ENCODE measurements at places on chromosomes 7 and 10.

- peaks cover 48% of the 10 kb centered on the region for H3K4me1 ChIP-seq
- peak; percentile 51 for DNase-seq
- no peaks in the 10 kb centered on the region for H3K27me3 ChIP-seq
- H3K27ac ChIP-seq: peak overlapping the region; percentile 97
- H3K4me3 ChIP-seq: peak overlapping the region; percentile 99
- peaks cover 3% of the 10 kb centered on the region for H3K36me3 ChIP-seq
These were observed 581 bp downstream of the PTPRZ1 start for GRCh38 chr7:121873289-121874194.

- no peak overlapping the region for H3K27ac ChIP-seq
- H3K4me1 ChIP-seq: peaks cover 13% of the 10 kb centered on the region
- no peak overlapping the region for H3K4me3 ChIP-seq
- H3K36me3 ChIP-seq: peaks cover 8% of the 10 kb centered on the region
- peaks cover 11% of the 10 kb centered on the region for H3K27me3 ChIP-seq
- DNase-seq: no peak
These were observed 10.5 kb upstream of the PPIF start for GRCh38 chr10:79336739-79337138.

GRCh38 chr10:11742009-11742778 lies at the start of gene ECHDC3:
TSS of gene ECHDC3 (plus strand) at chr10:11742382. CDS start at chr10:11742577, 195 bp downstream.
- H3K27ac ChIP-seq: peak within 1 kb of the TSS; percentile 50
- H3K36me3 ChIP-seq: peaks cover 26% of the 10 kb centered on the region
- H3K27me3 ChIP-seq: peaks cover 42% of the 10 kb centered on the region
- DNase-seq: peak; percentile 70
- H3K4me3 ChIP-seq: peak within 1 kb of the TSS; percentile 57

- no peak overlapping the region for H3K27ac ChIP-seq
- peaks cover 12% of the 10 kb centered on the region for H3K4me1 ChIP-seq
- no peak for DNase-seq
- H3K36me3 ChIP-seq: peaks cover 8% of the 10 kb centered on the region
- H3K4me3 ChIP-seq: no peak overlapping the region
These were observed 33.1 kb downstream of the RCC1L start for GRCh38 chr7:75040512-75040911.

GRCh38 chr7:129665013-129665401 lies 53.5 kb downstream of the NRF1 start:
- H3K36me3 ChIP-seq: peaks cover 34% of the 10 kb centered on the region
- no peaks in the 10 kb centered on the region for H3K27me3 ChIP-seq
- peak; percentile 70 for DNase-seq
- no peak overlapping the region for H3K4me3 ChIP-seq
- peak overlapping the region; percentile 81 for H3K27ac ChIP-seq
- H3K4me1 ChIP-seq: peaks cover 11% of the 10 kb centered on the region

GRCh38 chr7:143383642-143383957 lies 2.5 kb downstream of the ZYX start:
- DNase-seq: no peak
- peaks cover 26% of the 10 kb centered on the region for H3K4me1 ChIP-seq
- H3K4me3 ChIP-seq: 0 out of 2 replicates have a peak overlapping the region, but pooled peaks have one; percentile 72
- H3K36me3 ChIP-seq: peaks cover 7% of the 10 kb centered on the region
- no peak overlapping the region for H3K27ac ChIP-seq

DNA sequence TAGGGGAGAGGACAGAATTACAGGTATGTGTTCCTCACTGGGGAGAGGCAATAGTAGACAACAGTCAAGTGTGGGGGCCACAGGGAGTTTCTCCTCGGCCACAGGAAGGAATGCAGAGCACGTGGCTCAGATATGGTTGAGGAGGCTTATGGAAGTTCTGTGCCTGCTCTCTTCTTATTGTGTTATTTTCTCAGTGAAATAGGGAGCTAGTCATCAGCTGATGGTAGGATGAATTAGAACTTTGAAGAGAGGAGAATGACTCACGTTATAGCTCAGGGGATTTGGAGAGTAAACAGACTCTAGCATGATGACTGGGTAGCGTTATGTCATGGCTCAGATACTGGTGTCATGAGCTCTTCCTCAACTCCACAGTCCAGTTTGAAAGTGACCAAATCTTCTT lies 308.3 kb upstream of the IGFBP3 start:
- no peak overlapping the region for H3K27ac ChIP-seq
- H3K4me3 ChIP-seq: no peak overlapping the region
- H3K36me3 ChIP-seq: no peaks in the 10 kb centered on the region
- H3K27me3 ChIP-seq: no peaks in the 10 kb centered on the region
- peaks cover 6% of the 10 kb centered on the region for H3K4me1 ChIP-seq

DNA sequence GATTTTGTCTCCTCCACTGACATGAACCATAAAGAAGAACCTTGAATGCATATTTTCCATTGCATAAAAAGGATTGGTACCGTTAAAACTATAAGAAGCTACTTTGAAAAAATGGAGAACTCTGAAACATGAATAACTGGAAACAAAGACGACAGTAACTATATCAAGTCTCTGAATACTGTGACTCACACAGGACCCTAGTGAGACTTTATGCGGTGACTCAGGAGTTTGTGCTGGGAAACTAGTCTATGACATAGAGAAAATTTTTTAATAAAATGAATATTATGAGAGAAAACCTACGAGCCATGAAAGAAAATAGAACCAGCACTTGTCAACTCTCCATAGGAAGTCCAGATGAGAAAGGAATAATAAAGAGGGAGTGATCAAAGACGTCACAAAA lies 339.9 kb upstream of the ADARB2 start:
- H3K27me3 ChIP-seq: no peaks in the 10 kb centered on the region
- H3K27ac ChIP-seq: no peak overlapping the region
- no peaks in the 10 kb centered on the region for H3K4me1 ChIP-seq
- no peak for DNase-seq
- no peaks in the 10 kb centered on the region for H3K36me3 ChIP-seq

DNA sequence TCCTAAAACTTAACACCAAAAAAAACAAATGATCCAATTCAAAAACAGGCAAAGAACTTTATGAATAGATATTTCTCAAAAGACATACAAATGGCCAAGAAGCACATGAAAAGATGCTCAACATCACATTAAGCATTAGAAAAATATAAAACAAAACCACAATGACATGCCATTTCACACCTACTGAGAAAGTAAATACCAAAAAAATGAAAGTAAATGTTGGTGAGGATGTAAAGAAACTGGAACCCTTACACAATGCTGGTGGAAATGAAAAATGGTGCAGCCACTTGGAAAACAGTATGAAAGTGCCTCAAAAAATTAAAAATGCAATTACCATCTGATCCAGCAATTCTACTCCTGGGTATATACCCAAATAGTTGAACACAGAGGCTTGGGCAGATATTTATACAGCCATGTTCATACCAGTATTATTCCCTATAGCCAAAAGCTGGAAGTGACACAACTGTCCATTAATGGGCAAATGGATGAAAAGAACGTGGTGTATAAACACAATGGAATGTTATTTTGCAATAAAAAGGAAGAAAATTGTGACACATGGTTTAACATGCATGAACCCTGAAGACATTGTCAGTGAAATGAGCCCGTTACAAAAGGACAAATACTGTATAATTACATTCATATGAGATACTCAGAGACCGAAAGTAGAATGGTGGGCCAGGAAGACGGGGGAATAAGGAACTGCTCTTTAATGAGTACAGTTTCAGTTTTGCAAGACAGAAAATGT lies 89.0 kb downstream of the JMJD1C start:
- H3K27ac ChIP-seq: no peak overlapping the region
- no peaks in the 10 kb centered on the region for H3K27me3 ChIP-seq
- no peak overlapping the region for H3K4me3 ChIP-seq
- H3K4me1 ChIP-seq: peaks cover 9% of the 10 kb centered on the region
- H3K36me3 ChIP-seq: peaks cover 7% of the 10 kb centered on the region

DNA sequence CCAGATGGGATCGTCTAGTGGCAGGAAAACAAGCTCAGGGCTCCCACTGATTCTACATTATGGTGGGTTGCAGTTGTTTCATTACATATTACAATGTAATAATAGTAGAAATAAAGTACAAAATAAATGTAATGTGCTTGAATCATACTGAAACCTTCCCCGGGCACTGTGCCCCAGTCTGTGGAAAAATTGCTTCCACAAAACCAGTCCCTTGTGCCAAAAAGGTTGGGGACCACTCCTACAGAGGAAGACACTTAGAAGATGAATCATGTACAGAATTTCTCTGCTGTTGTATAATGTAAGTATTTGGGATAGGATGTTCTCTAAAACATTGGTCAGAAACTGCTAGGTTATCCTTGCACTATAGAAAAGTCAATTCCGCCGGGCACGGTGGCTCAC lies 11.3 kb upstream of the PHYH start:
- H3K4me3 ChIP-seq: no peak overlapping the region
- no peak overlapping the region for H3K27ac ChIP-seq
- peaks cover 12% of the 10 kb centered on the region for H3K4me1 ChIP-seq
- no peaks in the 10 kb centered on the region for H3K27me3 ChIP-seq
- DNase-seq: no peak

- H3K36me3 ChIP-seq: peaks cover 4% of the 10 kb centered on the region
- no peak for DNase-seq
- H3K27me3 ChIP-seq: no peaks in the 10 kb centered on the region
These were observed 57.9 kb downstream of the DNAJB9 start for GRCh38 chr7:108627476-108628051.

- H3K4me1 ChIP-seq: peaks cover 8% of the 10 kb centered on the region
- H3K27me3 ChIP-seq: no peaks in the 10 kb centered on the region
- H3K27ac ChIP-seq: no peak overlapping the region
- H3K36me3 ChIP-seq: no peaks in the 10 kb centered on the region
These were observed 106.6 kb upstream of the COL1A2 start for GRCh38 chr7:94288096-94288495.

DNA sequence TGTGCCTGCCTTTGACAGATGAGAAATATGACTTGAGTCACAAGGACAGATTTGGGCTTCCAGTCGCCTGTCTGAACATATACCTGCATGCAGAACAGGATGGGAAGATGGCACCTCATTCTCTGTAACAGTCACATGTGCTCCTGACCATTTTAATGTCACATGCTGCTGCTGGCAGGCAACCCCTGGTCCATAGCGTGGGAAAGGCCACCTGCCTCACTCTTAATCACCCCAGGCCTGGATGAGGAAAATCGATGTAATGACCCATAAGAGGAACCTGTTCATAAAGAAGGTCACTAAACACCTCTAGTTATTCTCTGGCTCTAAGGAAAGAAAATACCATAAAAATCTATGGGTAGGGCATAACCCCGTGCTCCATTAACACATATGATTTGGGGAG lies 110.2 kb downstream of the GFRA1 start:
- H3K36me3 ChIP-seq: peaks cover 13% of the 10 kb centered on the region
- H3K4me1 ChIP-seq: peaks cover 11% of the 10 kb centered on the region
- no peak overlapping the region for H3K4me3 ChIP-seq
- peaks cover 4% of the 10 kb centered on the region for H3K27me3 ChIP-seq
- H3K27ac ChIP-seq: no peak overlapping the region
- no peak for DNase-seq

GRCh38 chr7:50826371-50827172 lies 43.9 kb upstream of the GRB10 start:
- no peak overlapping the region for H3K27ac ChIP-seq
- H3K36me3 ChIP-seq: no peaks in the 10 kb centered on the region
- peaks cover 25% of the 10 kb centered on the region for H3K4me1 ChIP-seq
- no peak for DNase-seq
- no peak overlapping the region for H3K4me3 ChIP-seq

GRCh38 chr10:9681655-9682054 lies 1336.0 kb upstream of the CELF2 start:
- peaks cover 16% of the 10 kb centered on the region for H3K36me3 ChIP-seq
- H3K27ac ChIP-seq: no peak overlapping the region
- peaks cover 6% of the 10 kb centered on the region for H3K27me3 ChIP-seq
- no peak for DNase-seq

GRCh38 chr7:149790146-149790548 lies 16.8 kb upstream of the ZNF467 start:
- H3K4me1 ChIP-seq: peaks cover 7% of the 10 kb centered on the region
- no peaks in the 10 kb centered on the region for H3K36me3 ChIP-seq
- H3K27me3 ChIP-seq: peaks cover 47% of the 10 kb centered on the region
- peak; percentile 78 for DNase-seq
- peak overlapping the region; percentile 64 for H3K4me3 ChIP-seq

GRCh38 chr7:79806161-79806734 lies 328.4 kb upstream of the GNAI1 start:
- H3K4me1 ChIP-seq: no peaks in the 10 kb centered on the region
- DNase-seq: no peak
- no peak overlapping the region for H3K27ac ChIP-seq
- peaks cover 3% of the 10 kb centered on the region for H3K36me3 ChIP-seq
- H3K4me3 ChIP-seq: no peak overlapping the region
- no peaks in the 10 kb centered on the region for H3K27me3 ChIP-seq

DNA sequence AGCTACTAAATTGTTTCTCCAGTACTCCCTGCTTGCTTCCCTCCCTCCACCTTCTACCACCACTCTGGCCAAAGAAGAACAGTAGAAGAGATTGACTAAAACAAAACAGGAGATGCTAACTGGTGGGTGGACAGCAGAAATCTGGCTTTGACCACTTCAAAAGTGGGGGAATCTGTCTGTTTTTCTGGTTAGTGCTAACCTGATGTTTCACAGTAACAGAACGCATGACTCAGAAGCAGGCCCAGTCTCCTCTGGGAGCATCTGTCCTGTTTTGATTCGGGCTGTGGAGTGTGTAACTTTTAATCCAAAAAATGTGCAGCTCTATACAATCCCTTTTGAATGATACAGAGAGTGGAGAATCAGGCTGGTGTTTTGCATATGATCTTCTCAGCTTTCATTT lies 32.7 kb upstream of the ZNF438 start:
- no peak for DNase-seq
- no peaks in the 10 kb centered on the region for H3K36me3 ChIP-seq
- H3K4me3 ChIP-seq: no peak overlapping the region
- no peak overlapping the region for H3K27ac ChIP-seq
- H3K27me3 ChIP-seq: no peaks in the 10 kb centered on the region

DNA sequence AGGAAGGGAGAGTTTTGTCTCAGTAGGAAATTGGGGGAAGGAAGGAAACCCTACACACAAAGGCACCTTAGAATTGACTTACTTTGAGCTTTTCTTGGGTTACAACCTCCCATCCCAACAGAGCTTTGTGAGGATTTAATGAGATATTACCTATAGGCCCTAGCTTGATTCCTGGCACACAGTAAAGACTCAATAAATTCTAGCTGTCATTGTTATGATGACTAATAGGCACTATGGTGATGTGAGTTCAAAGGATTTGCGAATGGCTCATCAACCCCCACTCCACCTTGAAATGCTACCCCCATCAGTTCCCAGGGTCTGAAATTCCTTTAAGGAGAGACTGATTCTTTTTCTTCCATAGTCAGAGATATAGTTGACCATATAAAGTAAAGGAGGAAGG lies 67.9 kb upstream of the SMNDC1 start:
- H3K27me3 ChIP-seq: no peaks in the 10 kb centered on the region
- H3K27ac ChIP-seq: no peak overlapping the region
- no peaks in the 10 kb centered on the region for H3K36me3 ChIP-seq
- peaks cover 10% of the 10 kb centered on the region for H3K4me1 ChIP-seq

All from WTC11 (cell line).